Pancreas (tissue), 10 donors: ENCODE measurements at places on chromosomes 5 and 9. TPM values are rescaled to one million over a fixed set of nuclear protein-coding genes. Genes with fewer than 3 reads are reported as not detected.

Gene TMC1
- polyA plus RNA-seq, result not detected

Gene NACC2
- polyA plus RNA-seq, result 4.3 TPM

Gene ADGRV1
- polyA plus RNA-seq, result 6.9 TPM

Gene FAM78A
- 0.76 TPM for polyA plus RNA-seq

GRCh38 chr5:179243333-179243732 lies 101.9 kb downstream of the ADAMTS2 start:
- DNase-seq, result no peak
